ENCODE measurements at places on chromosomes 7 and 10. TPM values are rescaled to one million over a fixed set of nuclear protein-coding genes. Genes with fewer than 3 reads are reported as not detected.
A peak's percentile ranks its signal among the peaks of the same experiment; 100 is the strongest.

DNA sequence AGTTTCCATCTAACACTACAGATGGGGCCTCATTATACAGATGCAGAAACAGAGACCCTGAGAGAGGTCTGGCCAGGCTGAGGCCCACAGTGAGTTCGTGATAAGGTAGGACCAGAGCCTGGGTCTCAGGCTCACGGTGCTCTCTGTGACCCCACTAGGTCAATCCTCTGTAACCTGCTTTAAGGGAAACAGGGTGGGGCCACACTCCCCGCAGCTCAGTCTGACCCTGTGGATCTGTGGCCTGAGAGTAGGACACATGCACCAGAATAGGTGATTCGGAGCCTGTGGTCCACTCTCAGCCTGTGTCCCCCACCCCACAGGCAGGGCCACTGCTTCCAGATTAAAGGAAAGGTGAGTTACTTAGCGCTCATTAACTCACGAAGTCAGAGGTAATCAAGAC is 137.8 kb upstream of the FAM20C start:
- no peak for DNase-seq

- DNase-seq = no peak
Measured at GRCh38 chr10:110680273-110681020, 36.3 kb downstream of the RBM20 start.

Gene HOXA2
- total RNA-seq = 0.20 TPM

- no peak for DNase-seq
Measured at GRCh38 chr10:119858063-119858462, 14.6 kb downstream of the MCMBP start.

- DNase-seq = no peak
Measured at GRCh38 chr10:125133696-125134482, 26.5 kb downstream of the CTBP2 start.

GRCh38 chr10:48934672-48935501 is 4.8 kb downstream of the LRRC18 start:
- no peak for DNase-seq

- no peak for DNase-seq
Measured at GRCh38 chr10:127343821-127344220, 147.4 kb upstream of the INSYN2A start.

Gene CRHR2
- total RNA-seq = not detected

GRCh38 chr10:118783776-118784545 is 29.2 kb upstream of the CACUL1 start:
- DNase-seq = no peak

Gene PRR15
- total RNA-seq = not detected

GRCh38 chr10:97072851-97073665 is 112.7 kb downstream of the SLIT1 start:
- peak; percentile 74 for DNase-seq

DNA sequence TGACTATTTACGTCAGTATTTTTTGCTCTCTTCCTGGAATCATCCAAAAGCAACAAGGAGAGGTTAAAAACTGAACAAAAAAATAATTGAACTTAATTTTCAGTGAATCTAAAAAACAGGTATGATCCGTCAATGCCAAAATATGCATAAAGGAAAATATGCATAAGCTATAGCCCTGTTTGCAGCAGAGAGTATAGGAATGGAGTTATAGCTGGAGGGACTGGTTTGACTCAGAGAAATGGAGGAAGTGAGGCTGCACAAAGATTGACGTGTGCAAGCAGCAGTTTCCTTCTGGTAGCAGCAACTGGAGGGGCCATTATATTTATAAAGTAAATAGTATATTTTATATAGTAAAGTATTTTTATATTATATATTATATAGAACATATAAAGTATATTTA is 37.1 kb downstream of the GNG11 start:
- DNase-seq = peak; percentile 65

Gene IDE
- total RNA-seq = 19.4 TPM

- no peak for DNase-seq
Measured at GRCh38 chr7:44975331-44976039, 3.3 kb downstream of the MYO1G start.

DNA sequence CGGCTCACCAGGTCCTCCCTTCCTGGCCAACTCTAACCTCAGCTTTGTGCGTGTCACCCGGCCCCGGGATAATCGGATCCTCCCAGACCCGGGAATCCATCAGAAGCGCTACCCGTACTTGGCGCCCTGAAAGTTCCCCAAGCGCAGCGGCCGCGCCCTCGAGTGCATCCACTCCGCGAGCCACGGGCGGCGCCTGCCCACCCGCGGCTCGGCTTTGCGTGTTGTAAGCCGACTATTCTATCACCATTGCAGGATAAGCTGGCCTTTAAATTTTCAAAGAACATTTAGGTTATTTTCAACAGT is 35.7 kb upstream of the EBLN1 start:
- peak; percentile 36 for DNase-seq

GRCh38 chr7:153081496-153081895 is 321.9 kb downstream of the ACTR3B start:
- no peak for DNase-seq

Gene DPP6
- total RNA-seq = not detected

DNA sequence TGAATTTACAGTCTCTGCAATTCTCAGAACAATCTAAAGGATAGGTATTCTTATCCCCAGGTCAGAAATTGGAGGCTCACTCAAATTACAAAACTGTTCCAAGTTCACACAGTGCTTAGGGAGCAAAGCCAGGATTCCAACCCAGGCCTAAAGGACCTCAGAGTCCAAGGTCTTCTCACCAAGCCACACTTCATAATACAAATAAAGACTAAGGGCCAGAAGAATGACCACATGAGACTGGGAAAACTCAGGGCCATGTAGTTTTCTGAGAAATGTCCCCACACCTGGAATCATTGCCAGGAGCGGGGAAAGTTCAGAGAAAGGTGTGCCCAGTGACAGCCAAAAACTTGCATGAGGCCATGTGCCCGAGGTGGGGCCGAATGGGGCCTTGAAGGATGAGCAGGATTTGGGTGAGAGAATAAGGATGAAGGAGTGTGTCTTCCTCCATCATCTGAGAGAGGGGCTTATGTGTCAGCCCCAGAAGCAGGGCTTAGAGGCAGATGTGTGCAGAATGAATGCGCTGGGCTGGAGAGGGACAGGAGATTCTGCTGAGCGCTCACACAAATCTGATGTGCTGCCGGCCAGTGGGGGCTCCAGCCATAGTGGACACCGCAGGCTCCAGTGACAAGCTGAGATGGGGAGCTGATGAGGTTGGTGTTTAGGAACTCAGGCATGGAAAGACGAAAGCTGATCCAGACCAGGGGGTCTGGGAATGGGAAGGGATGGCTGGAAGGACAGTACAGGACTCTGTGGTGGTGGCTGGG is 35.9 kb downstream of the BLNK start:
- no peak for DNase-seq

Gene ITPRID1
- not detected for total RNA-seq

Gene CLRN3
- 0.22 TPM for total RNA-seq

DNA sequence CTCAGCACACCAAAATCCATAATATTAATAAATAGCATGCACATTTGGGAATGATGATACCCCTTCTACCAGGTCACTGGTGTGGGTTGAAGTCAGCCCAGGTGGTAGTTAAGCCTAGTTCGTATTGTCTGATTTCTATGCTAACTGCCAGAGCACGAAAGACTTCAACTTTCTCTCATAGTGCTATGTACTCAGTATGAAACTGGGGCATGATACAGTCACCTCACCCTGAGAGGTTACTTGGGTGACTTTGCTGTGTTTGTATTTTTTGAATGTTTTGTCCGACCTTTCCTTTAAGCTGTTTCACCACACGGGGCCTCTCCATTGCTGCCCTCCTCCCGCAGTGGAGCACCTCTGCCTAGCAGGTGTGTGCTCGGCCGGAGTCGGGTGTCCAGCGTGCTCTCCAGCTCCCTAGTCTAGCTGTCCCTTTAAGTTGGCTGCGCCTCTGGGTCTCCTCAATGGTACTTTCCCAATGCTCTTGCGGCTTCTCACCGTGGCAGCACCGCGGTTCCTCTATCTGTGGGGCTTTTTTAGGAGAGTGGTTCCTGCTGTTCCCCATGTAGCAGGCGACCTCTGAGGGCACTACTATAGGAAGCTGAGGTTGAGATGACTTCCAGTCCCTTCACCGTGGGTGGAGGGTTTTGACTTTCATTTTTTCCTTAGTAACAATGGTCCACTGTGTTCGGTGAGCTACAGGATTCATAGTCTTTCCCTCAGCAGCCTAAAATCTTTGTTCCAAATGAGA is 524.0 kb upstream of the PFKP start:
- no peak for DNase-seq

Gene XRCC2
- 1.7 TPM for total RNA-seq

- no peak for DNase-seq
Measured at GRCh38 chr7:133669061-133669455, 416.2 kb downstream of the EXOC4 start.

GRCh38 chr7:118572604-118573003 is 348.1 kb downstream of the ANKRD7 start:
- DNase-seq = no peak

DNA sequence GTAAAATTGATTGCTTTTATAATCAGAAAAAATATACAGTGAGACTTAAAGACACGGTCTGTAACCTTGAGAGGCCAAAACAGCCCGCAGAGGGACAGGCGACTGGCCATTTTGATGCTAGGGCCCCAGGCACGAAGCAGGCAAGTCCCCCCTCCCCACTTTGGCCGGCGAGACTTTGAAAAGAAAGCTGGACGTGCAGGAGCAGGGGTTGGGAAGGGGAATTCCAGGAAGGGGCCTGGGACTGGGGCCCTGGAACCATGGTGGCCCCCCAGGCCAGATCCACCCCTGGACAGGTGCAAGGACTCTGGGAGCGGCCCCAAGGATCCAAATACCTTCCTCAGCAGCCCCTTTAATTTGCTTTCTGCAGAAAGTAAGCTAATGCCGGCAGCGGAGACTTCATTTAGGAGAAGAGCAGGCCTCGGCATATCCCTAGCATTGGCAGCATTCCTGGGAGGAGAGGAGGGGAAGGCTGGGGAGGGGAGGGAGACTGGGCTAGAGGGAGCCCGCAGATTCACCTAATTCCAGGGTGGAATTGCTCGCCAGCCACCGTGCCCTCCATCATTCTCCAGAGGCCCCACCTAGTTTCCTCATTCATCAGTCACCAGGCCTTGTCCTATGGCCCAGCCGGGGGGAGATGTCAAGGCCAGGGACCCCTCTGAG is 24.9 kb upstream of the TNRC18 start:
- no peak for DNase-seq

DNA sequence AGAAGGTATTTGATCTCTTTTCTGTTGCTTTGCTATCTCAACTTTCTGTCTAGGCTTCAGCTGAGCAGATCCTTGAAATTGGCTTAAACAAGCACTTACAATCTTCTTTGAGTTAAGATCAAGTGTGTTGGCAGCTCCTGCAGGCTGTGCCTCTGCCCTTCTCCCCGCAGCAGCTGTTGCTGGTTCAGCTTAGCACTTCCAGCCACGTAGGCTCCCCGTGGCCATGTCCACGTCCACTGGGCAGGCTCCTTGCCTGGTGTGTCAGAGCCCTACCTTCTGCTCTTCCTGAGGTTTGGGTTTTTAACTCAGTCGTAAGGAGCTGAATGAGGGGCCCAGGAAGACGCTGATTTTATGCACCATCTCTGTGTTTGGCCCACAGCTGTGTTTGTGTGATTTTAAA is 47.2 kb downstream of the CAMK1D start:
- no peak for DNase-seq

Gene FFAR4
- not detected for total RNA-seq

- no peak for DNase-seq
Measured at GRCh38 chr7:125857606-125858005, 928.0 kb upstream of the POT1 start.

Gene VAX1
- not detected for total RNA-seq

Measured in lung microvascular endothelial cell (primary cell).